Skin of body (tissue), 3 donors: ENCODE measurements at places on chromosomes 6 and 20. TPM values are rescaled to one million over a fixed set of nuclear protein-coding genes. Genes with fewer than 3 reads are reported as not detected.

DNA sequence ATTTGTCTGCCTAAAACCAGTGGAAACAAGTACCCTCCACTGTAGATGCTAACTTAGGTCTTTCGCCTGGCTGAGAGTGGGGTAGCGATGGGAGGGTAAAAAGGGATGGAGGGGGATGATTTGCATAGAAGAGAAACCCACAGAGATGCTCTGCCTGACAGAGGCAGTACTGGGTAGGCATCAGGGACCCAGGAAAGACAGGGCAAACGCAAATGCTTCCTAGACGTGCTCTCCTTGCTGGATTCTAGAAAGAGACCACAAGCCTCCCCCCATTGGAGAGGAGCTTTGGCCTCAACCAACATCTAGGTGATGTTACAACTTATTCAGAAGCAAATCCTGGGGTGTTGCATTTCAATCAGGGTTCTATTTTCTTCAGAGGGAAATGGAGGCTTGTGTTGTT, 3.2 kb downstream of the OLIG3 start:
- no peak for DNase-seq

DNA sequence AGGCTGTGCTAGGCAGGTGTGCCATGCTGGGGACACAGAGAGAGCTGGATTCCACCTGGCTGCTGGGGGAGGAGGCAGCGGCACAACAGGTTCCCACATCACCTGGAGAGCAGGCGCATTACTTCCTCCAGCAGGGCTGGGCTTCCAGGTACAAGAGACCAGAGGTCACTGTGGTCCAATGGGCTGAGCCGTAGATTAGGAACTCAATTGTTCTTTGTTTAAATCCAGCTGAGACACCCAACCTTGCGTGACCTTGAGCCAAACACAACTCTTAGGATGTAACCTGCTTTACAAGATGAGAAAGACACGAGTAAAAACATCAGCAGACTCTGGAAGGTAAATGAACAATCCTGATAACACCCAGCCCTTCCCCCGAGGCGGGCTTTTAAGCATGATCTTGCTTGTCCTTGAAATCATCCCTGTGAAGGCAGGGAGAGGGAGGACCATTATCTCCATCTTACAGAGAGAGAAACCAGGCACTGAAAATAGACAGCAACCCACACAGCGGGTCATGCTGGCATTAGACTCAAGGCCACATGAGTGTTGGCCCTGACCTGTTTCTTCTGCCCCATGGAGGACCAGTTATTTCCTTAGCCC, 216.5 kb upstream of the RREB1 start:
- DNase-seq, result no peak

- DNase-seq, result no peak
Observed at GRCh38 chr20:10986586-10986985, 312.8 kb upstream of the JAG1 start.

DNA sequence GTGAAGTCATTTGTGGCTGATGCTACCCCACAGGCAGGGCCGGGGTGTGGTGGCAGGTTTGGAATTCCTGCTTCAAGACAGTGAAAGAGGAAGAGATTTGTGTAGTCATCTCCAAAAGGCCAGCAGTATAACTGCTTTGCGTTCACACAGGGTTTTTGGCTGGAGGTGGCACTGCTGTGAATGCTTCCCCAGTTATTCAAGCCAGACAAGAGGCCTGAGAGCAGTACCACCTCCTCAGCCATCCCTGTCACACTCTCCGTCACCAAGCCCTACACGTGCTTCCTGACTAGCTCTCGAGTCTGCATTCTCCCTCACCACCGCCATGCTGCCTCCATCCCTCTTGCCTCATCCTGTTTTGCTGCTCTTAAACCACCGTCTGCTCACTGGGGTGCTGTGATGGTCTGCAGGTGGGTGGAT, 23.9 kb downstream of the ARMC2 start:
- no peak for DNase-seq

GRCh38 chr6:96657344-96657743, 94.4 kb downstream of the FHL5 start:
- no peak for DNase-seq

- no peak for DNase-seq
Observed at GRCh38 chr6:38024908-38025307, 205.4 kb downstream of the ZFAND3 start.

GRCh38 chr6:52076791-52077179, 10.6 kb downstream of the PKHD1 start:
- no peak for DNase-seq

- DNase-seq, result no peak
Observed at GRCh38 chr6:158358450-158359077, 46.3 kb downstream of the TULP4 start.

- DNase-seq, result no peak
Observed at GRCh38 chr20:46322641-46323040, 14.3 kb upstream of the CDH22 start.

GRCh38 chr20:51492167-51493092, 50.1 kb downstream of the NFATC2 start:
- DNase-seq, result peak; percentile 75

DNA sequence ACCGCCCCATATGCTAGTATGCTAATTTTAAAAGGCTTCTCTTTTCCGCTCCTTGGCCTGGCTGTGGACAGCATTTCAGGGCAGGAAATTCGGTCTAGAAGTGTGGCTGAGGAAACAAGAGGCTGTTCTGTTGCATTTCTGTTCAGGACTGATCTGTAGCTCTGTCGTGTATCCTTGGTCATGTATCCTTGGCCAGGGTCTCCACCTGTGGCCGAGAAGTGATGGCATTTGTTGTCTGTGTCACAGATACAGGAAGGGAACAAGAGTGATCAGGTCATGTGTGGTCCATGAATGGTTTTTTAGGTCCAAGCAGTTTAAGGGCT, 300.5 kb upstream of the SUPT3H start:
- DNase-seq, result no peak

GRCh38 chr6:21281366-21281765, 312.2 kb upstream of the SOX4 start:
- DNase-seq, result no peak

GRCh38 chr6:135850882-135851281, 619 bp upstream of the PDE7B start:
- DNase-seq, result no peak

DNA sequence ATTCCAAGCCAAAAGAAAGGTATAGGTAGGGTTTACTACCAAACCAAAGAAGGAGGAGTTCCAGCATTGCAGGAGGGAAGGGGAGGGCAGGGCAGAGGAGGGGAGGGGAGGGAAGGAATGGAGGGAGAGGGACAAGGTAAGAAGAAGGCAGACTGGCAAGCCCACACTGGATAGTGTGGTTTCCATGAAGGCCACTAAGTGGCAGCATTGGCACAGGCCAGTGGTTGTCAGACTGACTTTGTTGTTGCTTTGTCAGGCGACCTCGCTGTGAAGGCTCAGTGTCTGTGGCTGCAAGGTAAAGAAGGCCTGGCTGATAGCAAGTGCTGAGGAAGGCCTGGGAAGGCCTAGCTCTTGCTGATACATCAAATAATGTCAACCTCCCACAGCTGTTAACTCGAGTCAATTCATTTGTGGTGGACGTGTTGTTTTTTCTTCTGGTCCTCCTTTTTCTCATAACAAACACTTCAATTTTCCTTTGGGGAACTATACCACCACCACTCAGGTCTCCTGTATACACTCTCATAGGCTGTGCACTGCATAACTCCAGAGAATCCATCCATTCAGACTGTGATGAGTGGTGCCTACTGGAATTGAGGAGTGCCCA, 7.7 kb upstream of the ZNF334 start:
- DNase-seq, result no peak

GRCh38 chr20:42461291-42461690, 728.4 kb downstream of the PTPRT start:
- DNase-seq, result no peak

- DNase-seq, result peak; percentile 2
Observed at GRCh38 chr6:138430361-138431145, 26.5 kb downstream of the HEBP2 start.

DNA sequence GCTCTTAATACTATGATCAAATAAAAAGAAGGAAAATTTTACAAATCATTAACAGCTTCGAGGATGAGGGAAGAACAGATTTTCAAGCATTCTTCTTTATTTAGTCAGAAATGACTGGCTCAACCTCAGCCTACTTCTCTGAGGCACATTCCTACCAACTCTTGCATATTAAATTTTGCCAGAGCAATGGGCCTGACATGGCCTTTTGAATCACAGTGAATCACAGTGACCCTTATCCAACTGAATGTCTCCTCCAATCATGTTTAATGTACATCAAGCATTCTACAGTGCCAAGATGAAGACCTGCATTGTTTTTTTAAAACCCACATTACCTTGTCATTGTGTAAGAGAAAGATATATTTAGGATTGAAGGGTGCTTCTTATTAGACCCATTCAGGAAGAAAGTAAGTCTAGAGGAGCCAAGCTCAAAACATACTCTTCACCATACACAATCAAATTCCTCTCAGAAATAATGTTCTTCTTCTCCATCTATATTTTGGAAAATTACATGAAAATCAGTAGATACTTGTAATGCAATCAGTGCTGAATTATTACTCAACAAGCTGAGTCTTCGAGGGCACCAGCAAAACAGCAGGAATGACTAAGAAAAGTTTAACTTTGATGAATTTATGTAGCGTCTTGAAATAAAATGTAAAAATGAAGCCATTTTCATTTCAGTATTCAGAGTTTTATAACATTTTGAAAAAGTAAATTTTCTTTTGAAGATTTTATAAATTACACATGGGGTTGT, 44.1 kb upstream of the MOXD1 start:
- DNase-seq, result no peak

DNA sequence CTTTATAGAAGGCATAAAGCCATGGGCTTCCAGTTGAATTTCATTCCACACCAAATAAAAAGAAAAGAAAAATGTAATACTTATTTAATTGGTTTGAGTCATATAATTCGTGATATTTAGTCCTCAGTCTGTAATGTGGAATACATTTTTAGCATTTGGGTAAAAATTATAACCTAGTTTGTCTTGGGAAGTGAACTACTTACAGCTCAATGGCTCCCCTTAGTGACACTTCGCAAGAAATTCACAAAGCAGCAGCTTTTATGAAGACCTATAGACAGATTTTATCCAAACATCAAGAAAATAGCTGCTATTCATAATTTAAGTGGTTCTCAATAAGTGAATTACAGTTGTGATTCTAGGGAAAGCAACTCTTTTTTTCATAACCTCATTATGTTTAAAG, 72.1 kb downstream of the RSPO3 start:
- peak; percentile 27 for DNase-seq

DNA sequence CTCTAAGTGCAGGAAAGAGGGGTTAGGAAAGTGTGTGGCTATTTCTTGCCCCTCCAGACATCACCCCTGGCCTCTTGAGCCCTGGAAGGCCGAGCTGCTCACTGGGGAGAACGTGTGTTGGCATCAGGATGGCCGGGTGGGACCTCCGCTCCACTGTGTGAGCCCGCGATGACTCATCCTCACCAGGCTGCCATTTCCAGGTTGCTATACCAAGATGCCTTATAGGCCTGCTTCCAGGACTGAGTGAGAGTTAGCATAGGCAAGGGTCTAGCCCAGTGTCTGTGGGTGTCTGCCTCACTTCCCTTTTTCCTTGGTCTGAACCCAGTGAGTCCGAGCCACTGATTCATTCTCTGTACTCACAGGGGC, 105.0 kb downstream of the MRPL14 start:
- no peak for DNase-seq

DNA sequence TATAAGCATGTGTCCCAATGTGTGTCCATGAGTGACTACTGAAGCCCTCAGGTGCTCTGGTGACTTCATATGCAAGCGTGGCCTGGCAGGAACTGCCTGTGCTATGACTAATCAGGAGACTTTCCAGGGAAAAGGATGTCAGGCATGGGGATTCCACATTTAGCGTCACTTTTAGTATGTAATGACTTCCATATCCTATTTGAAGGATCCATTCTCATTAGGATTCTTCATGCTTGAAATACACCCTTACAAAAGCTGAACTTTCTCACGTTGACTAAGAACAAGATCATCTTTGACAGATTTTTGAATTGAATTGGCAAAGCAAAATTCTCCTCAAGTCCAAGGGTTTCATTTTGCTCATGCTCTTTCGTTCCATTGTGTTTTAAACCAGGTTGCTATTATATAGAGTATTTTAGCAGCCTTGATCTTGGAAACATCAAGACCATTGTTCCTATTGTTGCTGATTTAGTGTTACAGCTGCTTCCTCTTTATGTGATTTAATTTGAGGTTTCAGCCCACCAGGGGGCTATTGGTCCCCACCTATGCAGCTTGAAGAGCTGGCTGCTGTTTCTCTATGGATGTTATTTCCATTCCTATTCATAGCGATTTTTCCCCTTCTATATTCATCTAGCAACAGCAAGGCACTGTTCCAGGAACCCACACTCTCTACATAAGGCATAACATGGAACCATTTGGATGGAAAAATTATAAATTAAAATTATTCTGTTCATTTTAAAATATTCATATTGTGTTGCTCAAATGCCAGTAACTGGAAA, 418.6 kb downstream of the CDKAL1 start:
- DNase-seq, result peak; percentile 28

DNA sequence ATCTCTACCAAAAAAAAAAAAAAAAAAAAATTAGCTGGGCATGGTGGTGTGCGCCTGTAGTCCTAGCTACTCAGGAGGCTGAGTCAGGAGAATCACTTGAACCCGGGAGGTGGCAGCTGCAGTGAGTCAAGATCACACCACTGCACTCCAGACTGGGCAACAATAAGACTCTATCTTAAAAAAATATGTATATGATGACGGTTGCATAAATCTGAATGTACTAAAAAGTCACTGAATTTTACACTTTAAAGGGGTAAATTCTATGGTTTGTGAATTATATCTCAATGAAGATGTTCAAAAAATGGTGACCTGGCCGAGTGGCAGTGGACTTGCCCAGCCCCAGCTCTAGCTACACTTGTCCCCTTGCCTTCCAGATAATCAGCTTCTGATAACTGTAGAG, 10.4 kb upstream of the ABCC10 start:
- no peak for DNase-seq

DNA sequence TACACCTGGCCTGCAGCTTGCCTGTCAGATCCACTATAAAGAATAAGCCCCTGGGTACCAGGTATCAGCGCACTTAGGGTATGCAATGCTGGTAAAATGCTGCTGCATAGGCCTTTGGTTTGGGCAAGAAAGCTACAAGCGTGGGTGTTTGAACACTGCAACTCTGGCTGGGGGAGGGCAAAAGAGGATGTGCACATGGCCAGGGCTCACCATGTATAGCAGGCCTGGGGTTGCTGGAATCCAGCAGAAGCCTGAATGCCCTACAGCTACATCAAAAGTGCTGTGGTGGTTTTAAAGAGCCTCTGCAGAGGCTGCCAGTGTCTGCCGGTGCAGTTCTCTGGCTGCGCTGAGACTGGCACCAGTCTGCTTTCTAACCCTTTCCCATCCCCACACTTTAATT, 51.7 kb downstream of the UQCC1 start:
- DNase-seq, result no peak

The DZANK1 gene
- 1.7 TPM for total RNA-seq

The PPP1R3D gene
- total RNA-seq, result 5.3 TPM

The CRISP3 gene
- total RNA-seq, result 7.4 TPM

The NKAIN4 gene
- 3.7 TPM for total RNA-seq

The TSPO2 gene
- total RNA-seq, result 0.79 TPM

The STMND1 gene
- total RNA-seq, result not detected

The TMEM244 gene
- 4.2 TPM for total RNA-seq
